ENCODE measurements at places on chromosomes 12 and 14. TPM values are rescaled to one million over a fixed set of nuclear protein-coding genes. Genes with fewer than 3 reads are reported as not detected.

GPR135 gene
- 2.0 TPM for total RNA-seq

SLC38A4 gene
- not detected for total RNA-seq

PDZRN4 gene
- total RNA-seq = not detected

LHX5 gene
- total RNA-seq = not detected

TMTC1 gene
- total RNA-seq = 0.49 TPM

PRKD1 gene
- not detected for total RNA-seq

A2M gene
- not detected for total RNA-seq

ADAM21 gene
- not detected for total RNA-seq

PRH2 gene
- total RNA-seq = not detected

DGLUCY gene
- total RNA-seq = 30.1 TPM

UBE3B gene
- 28.9 TPM for total RNA-seq

SPX gene
- total RNA-seq = 0.59 TPM

TAS2R30 gene
- total RNA-seq = 4.4 TPM

ZNF10 gene
- total RNA-seq = 3.3 TPM

KANSL2 gene
- 61.3 TPM for total RNA-seq

KRT2 gene
- total RNA-seq = not detected

KLHL33 gene
- total RNA-seq = not detected

DNAJC22 gene
- total RNA-seq = not detected

Data from activated CD4-positive, alpha-beta T cell treated with anti-CD3 and anti-CD28 coated beads, Interleukin-2, amount 10 ng/mL, durations not matched to agents 24 days and 14 days (primary cell).